CD4-positive, alpha-beta T cell treated with Interleukin-15 for 1 hour (primary cell): ENCODE measurements at places on chromosomes 2 and 18.
A peak's percentile ranks its signal among the peaks of the same experiment; 100 is the strongest.

GRCh38 chr2:150937030-150937429 is 324.6 kb downstream of the RBM43 start:
- no peak for DNase-seq

- no peak for DNase-seq
Observed at GRCh38 chr2:70897977-70898226, 37.8 kb upstream of the ATP6V1B1 start.

GRCh38 chr18:34957864-34958259 is 83.4 kb upstream of the MAPRE2 start:
- no peak for DNase-seq

DNA sequence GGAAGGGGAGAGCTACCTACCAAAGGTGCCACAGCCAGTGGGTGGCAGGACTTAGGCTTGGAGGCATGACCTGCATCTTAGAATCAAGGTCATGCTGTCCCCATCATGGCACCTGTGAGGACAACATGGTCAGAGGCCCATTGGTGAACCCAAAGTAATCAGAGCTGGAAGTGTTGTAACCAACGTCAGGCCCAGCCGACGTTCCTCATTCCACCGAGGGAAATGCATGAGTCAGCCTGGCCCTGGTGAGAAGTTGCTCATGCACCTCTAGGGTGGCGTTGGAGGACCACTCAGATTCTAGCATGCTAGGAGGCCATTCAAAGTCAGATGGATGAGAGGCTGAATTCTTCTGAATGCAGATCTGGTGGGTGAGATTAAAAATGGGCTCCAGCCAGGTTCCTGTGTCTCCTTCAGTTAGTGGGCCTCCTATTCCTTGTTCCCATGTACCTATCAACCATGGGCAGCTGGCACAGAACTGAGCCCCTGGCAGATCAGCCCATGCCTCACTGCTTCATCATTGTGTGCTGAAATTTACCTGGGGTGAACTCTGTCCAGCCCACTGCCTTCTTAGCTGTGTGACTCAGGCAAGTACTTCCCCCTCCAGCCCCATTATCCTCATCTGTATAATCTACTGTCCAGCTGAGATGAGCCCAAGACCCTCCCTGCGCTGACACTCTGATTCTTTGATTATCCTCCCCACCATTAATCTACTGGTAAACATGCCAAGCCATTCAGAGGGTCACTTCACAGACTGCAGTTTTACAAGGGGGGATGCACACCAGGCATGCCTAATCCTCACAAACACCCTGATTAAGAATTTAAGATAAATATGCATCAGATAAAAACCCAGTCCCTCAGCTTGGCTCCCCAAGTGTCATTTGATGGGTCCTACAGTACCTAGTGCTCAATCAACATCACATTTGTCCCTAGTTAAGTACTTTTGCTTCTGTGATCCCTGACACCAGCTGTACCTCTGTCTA is 14.0 kb downstream of the SLC14A2 start:
- peak; percentile 44 for DNase-seq

DNA sequence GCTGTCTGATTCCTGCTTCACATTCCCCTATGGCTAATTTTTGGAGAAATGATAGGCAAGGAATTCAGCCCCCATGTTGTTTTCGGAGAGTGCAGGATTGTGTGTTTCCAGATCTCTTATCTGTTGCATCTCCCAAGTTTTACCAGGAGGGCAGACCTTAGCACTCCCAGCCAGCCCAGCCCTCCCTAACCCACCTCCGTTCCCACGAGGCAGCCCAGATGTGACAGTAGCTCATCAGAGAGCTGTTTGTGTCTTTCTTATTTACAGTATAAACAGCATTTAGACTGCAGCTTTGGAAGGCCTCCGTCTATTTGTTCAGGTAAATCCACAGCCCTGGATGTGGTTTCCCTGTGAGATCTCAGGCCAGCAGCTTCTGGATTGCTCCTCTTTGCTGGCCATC is 91.6 kb downstream of the THNSL2 start:
- no peak for DNase-seq

DNA sequence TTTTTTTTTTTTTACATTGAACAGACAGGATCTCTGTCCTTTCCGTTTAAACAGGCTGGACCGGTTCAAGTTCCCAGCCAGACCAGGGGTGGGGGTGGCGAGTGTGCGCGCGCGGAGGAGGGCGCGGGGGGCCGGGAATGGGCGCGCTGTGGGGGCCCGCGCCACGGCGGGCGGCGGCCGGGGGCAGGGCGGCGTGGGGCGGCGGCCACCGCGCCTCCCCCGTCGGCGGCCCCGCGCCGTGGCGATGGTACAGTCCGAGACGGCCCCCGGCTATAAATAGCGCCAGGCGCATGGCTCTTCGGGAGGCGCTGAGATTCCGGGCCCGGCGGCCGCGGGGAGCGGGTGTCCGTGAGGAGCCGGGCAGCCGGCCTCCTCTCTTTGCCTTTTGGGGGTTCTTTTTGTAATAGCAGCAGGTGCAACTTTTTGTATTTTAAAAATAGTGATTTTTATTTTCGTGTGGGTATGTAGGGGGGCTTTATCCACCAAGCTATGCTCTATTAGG is 430 bp upstream of the CELF4 start:
- DNase-seq: no peak

DNA sequence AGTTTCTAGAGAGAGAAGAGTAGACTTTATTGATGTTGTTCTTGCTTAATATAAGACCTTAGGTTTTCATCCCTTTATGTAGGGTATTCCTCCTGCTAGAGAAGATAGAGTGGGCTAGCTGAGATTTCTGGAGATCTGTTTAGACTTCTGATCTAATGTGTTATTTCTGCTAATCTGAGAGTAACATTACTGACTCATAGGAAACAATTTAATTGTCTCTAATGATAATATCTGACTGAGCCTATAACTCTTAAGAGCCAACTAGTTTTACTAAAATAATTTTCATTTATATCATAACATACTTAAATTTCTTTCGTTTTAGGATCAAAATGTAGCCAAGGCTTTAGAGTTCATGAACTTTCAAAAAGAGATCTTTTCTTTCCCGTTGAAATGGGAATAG is 618.7 kb upstream of the ZEB2 start:
- no peak for DNase-seq

DNA sequence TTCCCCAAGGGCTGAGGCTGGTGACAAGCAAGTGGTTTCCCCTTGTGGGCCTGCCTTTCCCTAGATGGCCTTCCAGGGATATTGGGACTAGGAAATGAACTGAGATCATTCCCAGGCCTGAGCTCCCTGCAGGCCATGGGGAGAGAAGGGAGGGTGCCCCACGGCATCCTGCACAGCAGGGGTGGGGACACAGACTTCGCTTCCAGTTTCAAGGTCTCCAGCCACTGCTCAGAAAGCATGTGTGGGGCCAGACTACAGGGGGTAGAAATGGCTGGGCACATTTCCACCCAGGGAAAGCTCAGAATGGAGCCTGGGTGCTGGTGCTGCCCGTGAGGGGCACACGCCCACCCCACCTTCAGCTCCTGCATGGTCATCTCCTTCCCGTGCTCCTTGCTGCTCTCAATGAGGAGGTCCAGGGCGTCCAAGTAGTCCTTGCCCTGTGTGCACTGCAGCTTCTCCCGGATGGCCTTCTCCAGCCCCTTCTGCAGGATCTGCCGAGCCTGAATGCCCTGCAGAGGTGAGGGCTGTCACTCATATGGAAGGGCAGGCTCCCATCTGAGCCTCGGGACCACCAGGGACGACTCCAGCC is 13.2 kb downstream of the CYP26B1 start:
- DNase-seq: no peak
